NCI-H1417 treated with DMSO at 0.1 percent for 48 hours (cell line): ENCODE measurements at places on chromosomes 5 and 9.

- no peak for DNase-seq
Observed at GRCh38 chr5:54997081-54997480, 11.7 kb upstream of the ESM1 start.

- no peak for DNase-seq
Observed at GRCh38 chr5:164555809-164556208, 1050.4 kb downstream of the MAT2B start.

GRCh38 chr9:19441730-19442129, 32.9 kb downstream of the ACER2 start:
- DNase-seq = no peak

DNA sequence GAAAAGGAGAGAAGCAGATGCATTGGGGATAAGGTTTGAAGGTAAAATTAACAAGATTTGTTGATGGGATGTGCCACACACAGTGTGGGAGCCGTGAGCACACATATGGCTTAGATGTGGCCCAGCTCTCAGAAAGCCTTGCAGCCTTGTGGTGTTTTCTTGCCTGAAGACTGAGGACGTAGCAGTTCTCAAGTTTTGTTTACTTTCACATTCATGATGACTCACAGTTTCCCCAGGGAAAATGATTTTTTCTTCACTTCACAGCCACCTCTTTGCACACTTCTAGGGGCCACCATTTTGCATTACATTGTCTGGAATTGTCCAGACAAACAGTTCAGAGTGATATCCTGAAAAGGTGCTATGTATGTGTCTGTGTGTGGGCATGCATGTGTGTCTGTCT, 126.2 kb downstream of the BASP1 start:
- no peak for DNase-seq

- DNase-seq = no peak
Observed at GRCh38 chr5:137497396-137498290, 1.5 kb downstream of the SPOCK1 start.
